Gastroesophageal sphincter (tissue), 4 donors: ENCODE measurements at places on chromosomes 1 and 21.

- no peak for ATAC-seq
Measured at GRCh38 chr1:164516591-164516990, 42.4 kb upstream of the PBX1 start.

DNA sequence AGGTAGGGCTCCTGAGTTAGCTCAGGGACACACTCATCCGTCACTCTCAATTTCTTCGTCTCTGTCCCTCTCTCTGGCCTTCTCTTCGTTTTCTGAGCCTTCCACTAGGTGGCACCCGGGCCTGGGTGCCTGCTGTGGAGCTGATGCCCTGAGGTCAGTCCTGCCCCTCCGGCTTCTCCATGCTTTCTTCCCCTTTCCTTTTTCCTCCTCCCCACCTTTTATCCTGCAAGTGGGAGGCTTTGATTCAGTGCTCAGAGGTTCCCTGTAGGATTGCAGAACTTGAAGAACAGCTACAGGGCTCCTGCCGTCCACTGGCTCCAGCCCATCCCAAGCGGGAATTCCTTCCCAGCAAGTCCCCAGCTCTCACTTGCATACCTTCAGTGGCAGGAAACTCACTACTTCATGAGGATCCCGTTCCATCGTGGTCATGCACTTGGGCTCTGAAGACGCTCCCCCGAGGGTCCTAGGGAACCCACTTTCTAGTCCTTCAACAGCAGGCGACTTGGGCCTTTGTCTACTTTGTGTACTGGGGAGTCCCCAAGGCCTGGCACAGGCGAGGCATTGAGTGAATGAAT lies 45.6 kb downstream of the SRRM1 start:
- ATAC-seq, result peak; percentile 85

GRCh38 chr1:12464598-12465056 lies 153.4 kb downstream of the DHRS3 start:
- ATAC-seq, result peak; percentile 84

DNA sequence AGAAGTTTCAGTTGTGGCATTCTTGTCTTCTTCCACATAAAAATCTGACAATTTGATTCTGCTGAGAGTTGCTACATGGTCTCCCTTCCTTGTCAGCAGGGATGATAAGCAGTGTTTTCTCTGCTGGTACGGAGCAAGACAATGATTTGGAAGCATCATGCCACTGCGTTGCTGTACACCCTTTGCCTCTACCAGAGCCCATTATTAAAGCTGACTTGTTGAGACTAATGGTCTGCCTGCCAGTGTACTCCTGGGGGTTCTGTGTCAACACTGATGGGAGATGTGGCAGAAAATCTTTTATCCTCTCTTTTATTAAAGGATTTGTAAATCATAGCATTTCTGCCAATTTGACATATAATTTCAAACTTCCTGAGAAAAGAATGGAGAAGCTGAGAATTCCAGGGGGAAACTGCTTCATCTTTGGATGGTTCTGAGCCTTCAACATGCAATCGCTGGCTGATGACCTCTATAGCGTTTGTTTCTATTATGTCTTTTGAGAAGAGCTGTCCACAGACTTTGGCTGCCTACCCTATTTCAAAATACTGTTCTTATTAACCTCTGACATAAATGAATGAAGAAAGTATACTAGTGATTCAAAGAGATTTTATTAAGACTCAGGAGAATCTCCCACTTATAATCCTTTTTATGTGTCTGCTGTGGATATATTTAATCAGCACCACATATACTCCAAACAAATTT lies 47.9 kb upstream of the DYNLT5 start:
- ATAC-seq, result no peak

DNA sequence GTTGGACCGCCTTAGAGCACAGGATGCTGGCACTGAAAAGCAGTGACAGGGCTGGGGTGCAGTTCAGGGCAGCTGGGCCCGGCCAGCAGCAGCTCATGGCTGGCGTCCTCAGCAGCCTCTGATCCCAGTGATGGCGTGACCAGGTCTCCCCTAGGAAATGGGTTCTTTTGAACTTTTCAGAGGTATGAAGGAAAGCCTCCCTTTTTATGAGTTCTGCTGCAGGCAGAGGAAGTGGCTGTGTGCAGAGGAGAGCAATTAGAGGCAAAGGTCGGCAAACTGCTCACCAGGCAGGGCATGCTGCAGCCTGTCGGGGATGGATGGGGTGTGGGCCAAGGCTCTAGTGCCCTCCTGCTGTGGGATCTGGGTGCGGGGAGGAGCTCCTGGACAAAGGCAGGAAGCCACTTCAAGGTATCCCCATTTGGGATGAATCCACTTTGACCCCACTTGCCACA lies 45.6 kb upstream of the RAB4A start:
- ATAC-seq, result no peak

GRCh38 chr21:32096411-32096810 lies 182.4 kb downstream of the MIS18A start:
- no peak for ATAC-seq

- no peak for ATAC-seq
Measured at GRCh38 chr1:48676376-48676775, 100.3 kb downstream of the BEND5 start.

DNA sequence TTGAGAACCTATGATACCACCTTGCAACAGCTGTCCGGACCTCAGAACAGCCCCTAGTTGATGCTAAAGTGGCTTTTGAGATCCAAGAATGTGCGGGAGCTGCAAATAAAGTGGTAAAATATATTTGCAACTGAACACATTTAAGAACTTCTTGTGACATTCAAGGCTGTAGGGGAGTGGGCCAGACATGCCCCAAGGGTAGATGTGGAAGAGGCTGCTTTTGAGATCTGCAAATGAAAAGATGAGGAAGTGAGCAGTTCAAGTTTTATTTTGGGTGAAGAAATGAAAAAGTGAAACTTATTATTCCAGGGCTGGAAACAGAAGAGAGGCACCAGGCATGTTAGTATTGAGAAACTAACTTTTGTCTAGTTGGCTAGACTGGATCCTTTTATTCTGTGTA lies 359.5 kb upstream of the PLXNA2 start:
- ATAC-seq, result no peak

DNA sequence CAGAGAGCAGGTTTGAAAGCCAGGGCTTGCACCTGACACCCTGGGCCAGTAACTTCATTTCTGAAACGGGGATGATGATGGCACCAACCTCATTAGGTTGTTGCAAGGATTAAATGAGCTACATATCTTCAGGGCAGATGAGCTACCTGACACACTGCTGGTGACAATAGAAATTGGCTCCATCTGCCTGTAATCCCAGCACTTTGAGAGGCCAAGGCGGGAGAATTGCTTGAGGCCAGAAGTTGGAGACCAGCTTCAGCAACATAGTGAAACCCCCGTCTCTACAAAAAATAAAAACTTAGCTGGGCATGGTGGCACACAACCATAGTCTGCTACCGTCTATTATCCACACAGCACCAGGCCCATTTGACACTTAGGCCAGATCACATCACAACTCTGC lies 6.3 kb upstream of the TTC39A start:
- ATAC-seq, result no peak

GRCh38 chr1:158998781-158999161 lies 10.9 kb upstream of the IFI16 start:
- ATAC-seq, result no peak

- ATAC-seq, result no peak
Measured at GRCh38 chr1:3097861-3098260, 28.9 kb downstream of the PRDM16 start.

GRCh38 chr1:935751-936231 lies 12.1 kb downstream of the SAMD11 start:
- ATAC-seq, result no peak

DNA sequence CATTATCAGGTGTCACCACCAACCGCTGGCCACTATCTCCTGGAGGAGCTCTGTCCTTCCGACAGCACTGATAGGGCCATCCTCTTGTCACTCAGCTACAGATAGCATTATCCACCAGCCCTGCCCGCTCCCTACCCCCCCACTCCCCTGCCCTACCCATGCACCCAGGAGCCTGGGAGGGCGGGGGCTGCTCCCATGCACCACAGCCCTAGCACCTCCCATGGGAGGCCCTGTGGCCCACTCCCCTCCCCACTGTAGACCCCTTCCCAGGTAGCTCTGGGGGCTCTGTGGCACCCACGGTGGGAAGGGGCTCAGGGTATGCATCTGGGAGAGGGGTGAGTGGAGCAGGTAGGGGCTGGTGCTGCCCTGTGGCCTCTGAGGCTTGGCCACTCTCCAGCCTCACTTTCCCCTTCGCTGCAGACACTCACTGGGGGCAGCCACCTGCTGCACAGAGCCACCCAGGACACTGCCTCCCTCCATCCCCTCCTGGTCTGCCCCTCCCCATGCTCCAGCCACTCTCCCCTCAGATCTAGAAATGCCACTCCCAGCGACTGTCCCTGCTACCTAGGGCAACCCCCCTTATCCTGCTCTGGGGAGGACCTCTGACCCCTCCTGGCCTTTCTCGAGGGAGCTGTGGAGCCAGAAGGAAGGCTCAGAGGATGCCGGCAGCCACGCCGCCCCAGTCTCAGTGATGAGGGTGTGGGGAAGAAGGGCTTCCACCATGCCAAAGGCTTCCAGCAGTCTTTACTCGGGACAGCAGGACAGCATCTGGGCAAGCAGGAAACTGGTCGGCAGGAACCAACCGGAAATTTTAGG lies 58.5 kb downstream of the WNT9A start:
- ATAC-seq, result no peak

GRCh38 chr1:24513706-24514105 lies 11.1 kb downstream of the RCAN3 start:
- ATAC-seq, result no peak

DNA sequence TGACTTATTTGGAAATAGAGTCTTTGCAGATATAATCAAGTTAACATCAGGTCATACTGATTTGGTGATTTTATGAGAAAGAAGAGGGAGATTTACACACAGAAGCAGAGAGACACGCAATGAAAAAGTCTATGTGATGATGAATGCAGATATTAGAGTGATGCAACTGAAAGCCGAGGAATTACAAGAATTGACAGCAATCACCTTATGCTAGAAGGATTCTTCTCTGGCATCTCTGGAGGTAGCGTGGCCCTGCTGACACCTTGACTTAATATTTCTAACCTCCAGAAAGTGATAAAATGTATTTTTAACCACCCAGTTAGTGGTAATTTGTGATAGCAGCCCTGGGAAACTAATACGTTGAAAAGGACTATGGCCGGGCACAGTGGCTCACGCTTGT lies 14.2 kb upstream of the CFH start:
- no peak for ATAC-seq

- no peak for ATAC-seq
Measured at GRCh38 chr1:14610761-14611160, 12.3 kb downstream of the KAZN start.

DNA sequence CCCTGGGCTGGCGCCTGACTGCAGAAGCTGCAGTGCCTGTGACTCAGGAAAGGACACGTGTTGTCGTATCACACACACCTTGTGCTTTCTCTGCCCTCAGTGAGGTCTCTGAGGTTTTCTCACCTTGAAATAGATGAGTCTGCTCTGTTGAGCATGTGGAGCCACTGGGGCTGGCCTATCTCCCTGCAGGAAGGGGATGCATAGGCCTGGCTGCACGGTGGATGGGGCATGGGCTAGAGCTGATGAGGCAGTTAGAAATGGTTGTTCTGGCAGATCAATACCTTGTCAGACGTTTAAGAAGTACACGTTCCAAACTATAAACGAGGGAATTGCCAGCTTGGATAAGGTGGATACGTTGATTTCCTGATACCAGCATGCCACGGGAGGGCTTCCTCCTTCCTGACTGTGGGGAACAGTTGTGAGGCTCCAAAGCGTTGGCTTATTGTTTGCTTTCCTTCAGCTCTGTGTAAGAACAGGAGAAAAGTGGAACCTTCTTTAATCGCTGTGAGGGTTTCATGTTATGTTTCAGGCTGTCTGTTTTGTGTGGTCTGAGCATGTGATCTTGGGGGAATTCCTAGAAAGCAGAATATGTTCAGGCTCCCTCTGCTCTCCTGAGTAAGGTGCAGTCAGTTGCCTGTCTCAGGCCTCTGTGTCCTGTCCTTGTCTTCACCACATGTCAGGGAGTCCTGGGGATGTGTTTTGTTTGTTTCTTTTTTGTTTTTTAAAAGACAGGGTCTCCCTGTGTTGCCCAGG lies 44.8 kb downstream of the PCNT start:
- no peak for ATAC-seq
